ENCODE measurements at places on chromosomes 5 and 9.

GRCh38 chr9:21016701-21017491 lies 14.5 kb downstream of the HACD4 start:
- DNase-seq: no peak

GRCh38 chr9:117104716-117105495 lies 310.0 kb downstream of the ASTN2 start:
- no peak for DNase-seq

DNA sequence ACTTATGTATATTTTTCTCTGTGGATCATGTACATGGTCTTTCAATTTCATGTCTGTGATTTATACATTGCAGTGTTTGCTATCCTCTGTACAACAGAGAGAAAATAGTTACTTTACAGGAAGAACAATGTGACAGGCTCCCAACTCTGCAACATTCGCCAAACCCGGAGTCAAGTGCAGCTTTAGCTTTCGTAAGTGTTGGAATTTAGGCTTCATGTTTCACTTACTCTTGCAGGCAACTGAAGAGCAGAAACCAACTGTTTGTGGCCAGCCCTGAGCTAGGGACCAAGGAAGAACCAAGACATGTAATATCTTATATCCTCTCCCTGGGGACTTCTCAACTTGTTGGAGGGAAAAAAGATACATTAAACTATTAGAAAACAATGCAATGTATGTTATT lies 147.9 kb downstream of the C5orf15 start:
- no peak for DNase-seq

DNA sequence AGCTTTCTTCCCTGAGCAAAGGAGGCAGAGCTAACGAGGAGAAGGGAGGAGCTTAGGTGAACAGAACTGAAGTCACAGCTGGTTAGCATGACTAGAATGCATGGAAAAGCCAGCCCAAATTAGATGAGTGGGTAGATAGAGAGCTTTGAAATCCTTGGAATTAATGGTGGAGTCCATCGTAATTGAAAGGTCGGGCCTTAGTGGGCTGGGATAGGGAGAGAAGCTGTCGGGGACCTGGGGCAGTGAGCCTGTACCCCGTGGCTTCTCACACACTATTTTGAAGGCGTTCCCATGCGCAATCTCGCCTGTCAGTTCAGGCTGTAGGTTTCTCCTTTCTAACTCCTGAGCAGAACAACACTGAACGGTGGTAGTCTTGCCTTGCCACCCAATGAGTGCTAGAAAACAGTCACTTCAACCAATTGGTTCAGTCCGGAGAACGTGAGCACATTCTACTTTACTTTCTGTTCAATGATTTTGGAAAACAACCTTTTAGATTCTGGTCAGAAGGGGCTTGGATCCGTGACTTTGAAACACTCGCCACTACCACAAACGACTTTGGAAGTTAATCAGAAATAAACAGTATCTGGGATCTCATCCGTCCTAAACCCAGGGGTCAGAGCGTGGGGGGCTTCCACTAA lies 655 bp upstream of the RAI14 start:
- DNase-seq: peak; percentile 5

DNA sequence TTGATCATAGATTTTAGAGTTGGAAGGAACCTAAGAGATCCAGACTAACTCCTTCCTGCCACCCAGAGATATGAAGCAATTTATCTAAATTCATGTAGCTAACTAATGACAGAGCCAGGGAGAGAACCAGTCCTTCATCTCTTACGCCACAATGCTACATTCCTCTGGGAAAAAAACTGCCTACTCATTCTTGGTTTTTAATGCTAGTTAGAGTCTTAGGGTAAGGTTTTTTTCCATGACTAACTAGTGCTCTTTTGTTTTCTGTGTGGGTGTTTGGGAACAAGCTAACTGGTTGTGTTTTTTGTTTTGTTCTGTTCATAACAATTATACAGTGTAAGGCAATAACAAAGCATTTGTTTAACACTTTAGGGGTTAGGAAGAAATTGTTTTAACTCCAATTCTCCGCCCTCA lies 52.4 kb downstream of the SLC44A1 start:
- DNase-seq: no peak

DNA sequence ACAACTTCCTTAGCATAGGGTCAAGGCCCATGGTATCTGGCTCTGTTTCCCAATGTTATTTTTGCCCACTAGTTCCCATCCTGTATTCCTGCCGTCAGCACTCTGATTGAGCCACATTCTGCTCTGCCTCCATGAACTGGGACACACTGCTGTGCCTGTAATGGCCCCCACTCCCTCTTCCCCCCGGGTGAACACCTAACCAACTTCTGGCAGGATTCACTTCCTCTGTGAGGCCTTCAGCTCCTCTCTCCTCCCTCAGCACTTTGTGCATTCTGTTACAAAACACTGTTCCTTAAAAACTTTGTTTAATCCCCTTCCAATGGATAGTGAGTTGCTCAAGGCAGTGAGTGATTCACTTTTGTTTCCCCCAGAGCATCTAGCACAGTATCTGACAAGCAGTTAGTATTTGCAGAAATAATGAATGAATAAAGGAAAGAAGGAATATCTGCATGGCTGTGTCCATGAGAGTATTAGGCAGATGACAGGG lies 183.6 kb downstream of the EFNA5 start:
- DNase-seq: no peak

- no peak for DNase-seq
Measured at GRCh38 chr9:95204710-95205109, 112.8 kb downstream of the FANCC start.

- peak; percentile 46 for DNase-seq
Measured at GRCh38 chr5:44875661-44876605, 67.2 kb downstream of the MRPS30 start.

GRCh38 chr5:43386960-43387362 lies 25.2 kb downstream of the CCL28 start:
- DNase-seq: no peak

DNA sequence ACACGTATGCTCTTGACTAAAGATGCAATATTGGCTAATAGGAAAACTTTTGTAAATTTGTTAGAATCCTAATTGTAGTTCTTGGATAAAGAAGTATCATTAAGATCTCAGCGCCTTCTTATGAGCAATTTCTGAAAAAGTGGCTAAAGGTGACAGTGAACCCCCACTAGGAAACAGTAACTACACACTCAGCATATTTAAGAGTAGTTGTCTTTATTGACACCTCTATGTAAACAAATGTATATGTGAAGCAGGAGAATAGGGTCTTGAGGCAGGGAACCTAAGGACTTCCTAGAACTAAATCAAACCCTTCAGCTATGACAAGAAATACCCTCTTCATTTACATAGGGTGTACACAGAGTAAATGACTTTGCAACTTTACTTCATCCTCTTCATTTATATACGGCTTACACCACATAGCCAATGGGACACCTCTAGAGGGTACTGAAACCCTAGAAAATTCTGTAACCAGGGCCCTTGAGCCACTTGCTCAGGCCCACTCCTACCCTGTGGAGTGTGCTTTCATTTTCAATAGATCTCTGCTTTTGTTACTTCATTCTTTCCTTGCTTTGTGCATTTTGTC lies 2.8 kb downstream of the NIPSNAP3A start:
- DNase-seq: no peak

DNA sequence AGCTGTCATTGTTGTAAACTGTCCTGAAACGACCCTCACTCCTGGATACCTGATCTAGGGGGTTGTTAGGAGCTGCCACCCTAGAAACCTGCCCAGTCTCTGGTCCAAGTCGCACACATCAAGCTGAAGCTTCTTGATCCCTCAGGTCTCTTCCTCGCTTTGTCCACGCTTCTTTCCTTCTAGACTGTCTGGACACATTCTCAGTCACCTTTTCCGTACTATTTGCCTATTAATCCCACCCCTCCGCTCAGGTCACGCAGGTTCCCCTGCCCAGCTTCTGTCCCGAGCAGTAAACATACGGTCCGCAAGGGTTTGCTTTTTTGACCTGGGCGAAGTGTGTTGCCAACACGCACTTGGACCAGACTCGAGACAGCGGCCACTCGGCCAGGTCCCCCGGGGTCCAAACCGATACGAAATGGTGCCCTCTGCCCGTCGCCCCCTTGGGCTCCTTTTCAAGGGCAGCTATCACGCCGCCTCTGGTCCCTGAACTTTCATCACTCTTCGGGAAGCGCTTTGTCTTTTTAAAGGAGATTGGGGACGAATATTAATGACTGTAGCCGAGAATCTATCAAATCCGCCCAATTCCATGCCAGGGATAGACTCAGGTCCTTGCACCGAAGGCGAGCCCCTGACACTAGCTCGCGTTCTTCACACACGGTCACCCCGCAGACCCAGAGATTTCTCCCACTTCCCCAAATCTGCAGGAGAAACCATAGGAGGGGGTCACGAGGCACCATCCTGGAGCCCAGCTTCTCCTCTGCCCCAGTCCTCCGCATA lies 814 bp downstream of the PLCXD3 start:
- no peak for DNase-seq

DNA sequence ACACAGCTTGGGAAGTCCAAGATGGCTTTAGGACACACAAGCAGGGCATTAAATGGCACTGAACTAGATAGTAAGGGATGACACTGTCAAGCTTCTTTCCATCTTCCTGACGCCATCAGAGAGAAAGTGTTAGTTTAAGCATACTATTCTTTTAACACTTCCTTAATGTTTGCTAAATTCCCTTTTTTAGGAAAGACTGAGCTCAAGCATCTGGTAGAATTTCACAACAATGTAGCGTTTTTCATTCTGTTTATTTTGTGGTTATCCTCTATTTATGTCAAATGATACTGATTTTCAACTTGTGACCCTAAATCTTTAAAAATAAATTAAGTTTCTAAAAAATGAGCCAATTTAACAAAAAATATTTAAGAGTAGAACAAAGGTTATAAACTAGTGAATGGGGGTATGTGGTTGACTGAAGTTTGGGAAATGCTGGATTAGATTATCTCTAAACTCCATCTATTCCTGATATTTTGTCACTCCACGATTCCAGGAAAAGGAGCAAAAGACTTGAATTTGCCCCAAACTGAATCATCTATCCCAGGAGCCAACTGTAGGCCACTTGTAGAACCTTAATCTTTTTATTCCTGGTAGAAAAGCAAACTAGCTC lies 147.4 kb upstream of the KLF9 start:
- DNase-seq: no peak

GRCh38 chr5:91311697-91312501 lies 71.2 kb downstream of the ARRDC3 start:
- DNase-seq: peak; percentile 74

DNA sequence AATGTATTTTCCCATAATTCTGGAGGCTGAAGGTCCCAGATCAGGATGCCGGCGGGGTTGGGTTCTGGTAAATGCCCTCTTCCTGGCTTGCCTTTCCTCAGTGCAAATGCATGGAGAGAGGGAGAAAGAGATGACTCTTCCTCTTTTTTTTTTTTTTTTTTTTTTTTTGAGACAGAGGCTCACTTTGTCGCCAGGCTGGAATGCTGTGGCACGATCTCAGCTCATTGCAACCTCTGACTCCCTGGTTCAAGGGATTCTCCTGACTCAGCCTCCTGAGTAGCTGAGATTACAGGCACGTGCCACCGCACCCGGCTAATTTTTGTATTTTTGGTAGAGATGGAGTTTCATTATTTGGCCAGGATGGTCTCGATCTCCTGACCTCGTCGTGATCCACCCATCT lies 300.0 kb upstream of the TAS2R1 start:
- DNase-seq: no peak

DNA sequence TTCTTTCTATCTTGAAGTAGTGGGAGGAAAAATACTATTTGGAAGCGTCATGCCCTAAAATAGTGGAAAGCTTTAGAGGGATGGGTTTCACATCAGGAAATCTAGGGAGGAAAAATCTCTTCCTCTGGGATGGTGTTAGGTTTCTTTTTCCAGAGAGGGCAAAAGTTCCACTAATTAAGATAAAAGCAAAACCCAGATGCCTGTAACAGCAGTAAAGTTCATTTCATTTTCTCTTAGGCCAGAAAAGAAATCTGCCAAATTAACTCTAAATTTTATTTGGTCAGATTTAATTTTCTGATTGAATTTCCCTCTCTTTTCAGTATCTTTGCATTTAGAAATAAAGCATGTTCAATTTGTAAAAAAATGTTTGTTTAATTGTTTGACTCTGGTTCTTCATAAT lies 88.8 kb downstream of the LURAP1L start:
- DNase-seq: no peak

DNA sequence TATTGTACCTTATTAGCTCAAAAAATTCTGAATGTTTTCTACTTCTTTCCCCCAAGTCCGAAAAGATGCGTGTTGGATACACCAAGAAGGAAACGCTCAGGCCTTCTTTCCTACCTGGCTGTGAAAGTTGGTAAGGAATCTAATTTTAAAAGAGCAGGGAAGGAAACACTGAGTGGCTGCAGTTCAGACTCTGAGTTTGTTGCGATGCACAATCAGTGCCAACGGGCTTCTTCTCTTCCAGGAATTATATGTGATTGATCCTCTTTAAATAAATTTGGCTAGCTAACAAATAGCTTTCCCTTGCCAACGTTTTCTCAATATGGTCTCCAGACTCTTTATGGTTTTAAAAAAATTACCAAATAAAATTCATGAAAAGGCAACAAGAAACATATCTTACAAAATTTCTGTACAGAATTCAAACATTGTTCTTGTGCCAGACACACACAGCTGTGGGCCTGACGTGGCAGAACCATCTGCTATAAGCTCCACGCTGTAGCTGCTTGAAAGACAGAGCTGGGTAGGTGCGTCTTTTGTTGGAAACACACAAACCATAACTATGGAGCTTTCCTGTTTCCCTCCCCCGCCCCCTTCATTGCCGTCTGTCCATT lies 493.1 kb downstream of the ZNF608 start:
- no peak for DNase-seq
